Activated naive CD4-positive, alpha-beta T cell (primary cell): ENCODE measurements at places on chromosomes 6 and 20.

DNA sequence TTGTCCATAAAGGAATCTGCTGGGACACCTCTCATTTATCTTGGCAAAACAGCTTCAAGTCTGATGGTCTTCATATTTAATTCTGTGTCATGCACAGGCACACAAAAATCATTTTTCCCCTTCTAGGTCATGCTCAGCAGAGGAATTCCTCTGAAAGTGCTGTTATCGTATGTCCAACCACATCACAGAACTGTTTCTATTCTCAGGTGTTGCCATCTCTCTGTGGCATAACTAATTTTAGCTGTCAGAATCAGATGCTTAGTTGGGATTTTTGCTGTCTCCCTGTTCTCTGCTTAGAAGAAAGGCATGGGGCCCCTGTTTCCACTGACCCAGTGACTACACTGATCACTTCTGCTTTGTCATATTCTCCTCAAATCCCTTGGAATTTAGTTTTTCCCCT lies 608.0 kb upstream of the EPHA7 start:
- no peak for DNase-seq

DNA sequence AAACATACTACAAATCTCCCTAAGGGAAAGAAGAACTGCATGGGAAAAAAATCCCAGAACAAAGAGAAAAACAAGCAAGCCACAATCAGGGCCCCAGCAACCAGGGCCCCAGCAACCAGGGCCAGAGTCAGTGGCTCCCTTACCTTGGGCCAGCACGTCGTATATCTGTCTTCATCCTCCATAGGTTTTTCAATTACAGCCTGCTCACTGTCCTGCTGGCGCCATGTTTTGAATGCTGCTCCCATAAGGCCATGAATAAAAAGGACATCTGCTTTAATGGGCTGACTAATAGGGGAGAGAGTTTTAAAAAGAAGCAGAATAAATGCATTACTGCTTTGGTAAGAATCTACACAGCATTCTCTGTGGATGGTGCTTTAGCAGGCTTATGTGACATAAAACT lies 49.2 kb downstream of the SERAC1 start:
- no peak for DNase-seq

DNA sequence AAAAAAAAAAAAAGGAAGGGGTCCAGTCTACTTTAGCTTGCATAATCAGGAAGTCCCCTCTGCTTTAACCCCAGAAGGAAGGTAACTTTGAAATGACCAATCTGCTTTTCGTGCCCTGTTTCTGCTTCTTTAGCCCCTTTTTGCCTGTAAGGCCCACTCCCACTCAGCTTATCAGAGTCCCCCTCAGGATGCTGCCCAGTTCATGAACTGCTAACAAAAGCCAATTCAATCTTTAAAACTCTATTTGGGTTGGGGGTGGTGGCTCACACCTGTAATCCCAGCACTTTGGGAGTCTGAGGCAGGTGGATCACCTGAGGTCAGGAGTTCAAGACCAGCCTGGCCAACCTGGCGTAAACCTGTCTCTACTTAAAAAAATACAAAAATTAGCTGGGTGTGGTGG lies 12.3 kb downstream of the GHRH start:
- DNase-seq = no peak

- no peak for DNase-seq
These were observed 358.3 kb upstream of the SULF2 start for GRCh38 chr20:48143435-48144081.

DNA sequence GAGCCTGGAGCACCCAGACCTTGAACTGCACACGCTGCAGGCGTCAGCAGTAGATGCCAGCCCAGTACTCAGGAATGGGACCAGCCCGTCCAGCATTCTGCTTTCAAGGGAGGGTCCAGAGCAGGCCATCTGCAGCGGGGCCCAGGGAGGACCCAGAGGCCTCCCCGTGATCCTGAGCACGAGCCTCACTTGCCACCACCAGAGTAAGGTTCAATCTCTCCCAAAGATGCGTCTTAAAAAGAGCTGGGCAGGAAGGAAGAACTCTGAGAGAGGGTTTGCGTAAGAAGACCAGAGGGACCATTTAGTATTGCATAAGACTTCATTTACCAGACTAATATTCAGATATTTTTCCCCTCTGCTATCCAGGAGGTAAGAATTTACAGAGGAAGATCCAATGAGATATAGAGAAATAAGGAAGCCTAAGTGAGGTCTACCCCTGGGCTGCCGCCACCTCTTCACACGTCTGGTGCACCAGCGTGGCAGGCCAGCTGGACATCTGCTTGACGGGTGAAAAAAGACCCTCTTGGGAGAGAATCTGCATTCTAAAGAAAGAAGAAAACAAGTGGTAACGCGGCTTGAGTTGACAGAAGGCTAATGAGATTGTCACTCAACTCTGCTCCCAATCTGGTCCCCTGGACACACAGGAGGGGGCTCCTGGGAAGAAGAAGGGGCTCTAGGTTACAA lies 107.3 kb downstream of the PRND start:
- no peak for DNase-seq

- DNase-seq = no peak
These were observed 431.0 kb upstream of the IRAK1BP1 start for GRCh38 chr6:78436335-78436734.

GRCh38 chr6:111610548-111611172 lies 5.0 kb upstream of the TRAF3IP2 start:
- DNase-seq = no peak

- DNase-seq = no peak
These were observed 236.5 kb downstream of the HACE1 start for GRCh38 chr6:104623052-104623690.

- DNase-seq = no peak
These were observed 31.4 kb downstream of the GHRH start for GRCh38 chr20:37230200-37230599.

- DNase-seq = no peak
These were observed 5.9 kb downstream of the NUDT3 start for GRCh38 chr6:34386316-34387137.

DNA sequence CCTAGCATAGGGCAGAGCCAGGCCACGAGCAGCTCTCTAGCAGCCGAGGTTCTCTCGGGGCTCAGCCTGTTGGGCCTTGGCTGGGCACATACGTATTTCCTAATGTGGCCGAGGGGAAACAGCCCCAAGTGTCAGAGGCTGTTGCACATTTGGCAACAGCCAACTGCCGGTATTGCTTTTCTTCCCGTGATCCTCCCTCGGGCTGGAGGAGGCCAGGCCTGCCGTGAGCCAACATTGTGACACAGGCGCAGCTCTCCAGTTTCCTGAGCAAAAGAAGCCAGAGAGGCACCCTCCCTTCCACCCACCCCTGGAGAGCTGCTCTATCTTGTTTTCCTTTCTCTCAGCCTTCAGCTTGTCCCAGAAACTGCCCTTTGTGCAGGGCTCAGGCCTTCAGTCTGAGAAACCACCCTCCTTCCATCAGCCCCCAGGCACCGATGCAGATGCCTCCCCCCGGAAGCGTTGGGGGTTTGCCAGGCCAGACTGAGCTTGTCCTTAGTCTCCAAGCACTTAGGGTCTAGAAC lies 5.1 kb upstream of the BPI start:
- no peak for DNase-seq

DNA sequence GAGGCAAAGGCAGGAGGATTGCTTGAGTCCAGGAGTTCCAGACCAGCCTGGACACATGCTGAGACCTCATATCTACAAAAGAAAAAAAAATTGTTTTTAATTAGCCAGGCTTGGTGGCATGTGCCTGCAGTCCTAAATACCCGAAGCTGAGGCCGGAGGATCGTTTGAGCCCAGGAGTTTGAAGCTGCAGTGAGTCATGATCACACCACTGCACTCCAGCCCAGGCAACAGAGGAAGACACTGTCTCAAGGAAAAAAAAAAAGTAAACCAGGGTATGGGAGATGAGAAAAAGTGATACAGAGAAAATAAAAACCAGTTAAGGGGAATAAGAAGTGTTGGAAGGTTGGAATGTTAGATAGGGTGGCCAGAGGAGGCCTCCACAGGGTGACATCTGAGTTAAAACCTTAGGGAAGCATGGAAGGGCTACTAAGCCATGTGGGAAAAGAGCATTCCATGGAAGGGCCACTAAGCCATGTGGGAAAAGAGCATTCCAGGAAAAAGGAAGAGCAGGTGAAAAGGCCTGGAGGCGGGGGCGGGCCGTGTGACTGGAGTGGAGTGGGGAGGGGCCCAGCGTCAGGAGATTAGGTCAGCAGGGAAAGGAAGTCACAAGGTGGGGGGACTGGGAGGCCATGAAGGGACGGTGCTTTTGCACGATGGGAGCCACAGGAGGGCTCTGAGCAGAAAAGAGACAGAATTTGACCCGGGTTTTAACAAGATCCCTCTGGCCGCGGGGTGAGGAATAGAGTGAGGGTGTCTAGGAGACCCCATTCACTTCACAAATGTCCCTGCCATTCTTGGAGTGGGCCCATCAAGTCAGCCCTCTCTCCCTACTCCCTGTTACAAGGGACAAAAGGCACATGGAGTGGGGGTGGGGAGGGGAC lies 18.3 kb downstream of the CPNE5 start:
- no peak for DNase-seq

GRCh38 chr20:1083431-1084080 lies 34.8 kb upstream of the PSMF1 start:
- DNase-seq = no peak

GRCh38 chr6:150857062-150857944 lies 8.2 kb upstream of the MTHFD1L start:
- DNase-seq = no peak

GRCh38 chr20:32325706-32326503 lies 32.2 kb upstream of the ASXL1 start:
- no peak for DNase-seq

- DNase-seq = no peak
These were observed 107.2 kb downstream of the ASXL1 start for GRCh38 chr20:32465092-32465900.

- no peak for DNase-seq
These were observed 21.9 kb upstream of the IPCEF1 start for GRCh38 chr6:154378518-154378917.

DNA sequence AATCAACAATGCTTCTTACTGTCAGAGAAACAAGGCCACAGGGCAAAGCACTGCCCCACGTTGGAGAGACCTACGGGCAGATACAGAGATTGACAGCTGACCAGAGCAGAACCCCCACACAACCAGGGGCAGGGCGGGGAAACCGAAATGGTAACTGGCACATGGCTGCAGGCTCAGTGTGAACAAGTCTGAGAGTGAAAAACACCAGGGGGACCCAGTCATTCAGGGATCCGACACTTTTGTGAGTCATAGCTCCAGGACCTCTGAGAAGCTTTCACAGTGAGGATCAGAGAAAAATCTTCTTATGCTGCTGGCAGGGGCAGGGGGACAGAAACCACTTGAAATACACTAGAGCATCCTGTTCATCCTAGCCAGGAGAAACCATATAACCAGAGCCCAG lies 254.2 kb downstream of the C6orf118 start:
- DNase-seq = no peak

- no peak for DNase-seq
These were observed at the start of gene STK35 for GRCh38 chr20:2101057-2101864. TSS of gene STK35 (plus strand) at chr20:2101827. CDS start at chr20:2101882, 55 bp downstream.

- DNase-seq = no peak
These were observed 55.2 kb downstream of the TGM2 start for GRCh38 chr20:38109591-38110524.

DNA sequence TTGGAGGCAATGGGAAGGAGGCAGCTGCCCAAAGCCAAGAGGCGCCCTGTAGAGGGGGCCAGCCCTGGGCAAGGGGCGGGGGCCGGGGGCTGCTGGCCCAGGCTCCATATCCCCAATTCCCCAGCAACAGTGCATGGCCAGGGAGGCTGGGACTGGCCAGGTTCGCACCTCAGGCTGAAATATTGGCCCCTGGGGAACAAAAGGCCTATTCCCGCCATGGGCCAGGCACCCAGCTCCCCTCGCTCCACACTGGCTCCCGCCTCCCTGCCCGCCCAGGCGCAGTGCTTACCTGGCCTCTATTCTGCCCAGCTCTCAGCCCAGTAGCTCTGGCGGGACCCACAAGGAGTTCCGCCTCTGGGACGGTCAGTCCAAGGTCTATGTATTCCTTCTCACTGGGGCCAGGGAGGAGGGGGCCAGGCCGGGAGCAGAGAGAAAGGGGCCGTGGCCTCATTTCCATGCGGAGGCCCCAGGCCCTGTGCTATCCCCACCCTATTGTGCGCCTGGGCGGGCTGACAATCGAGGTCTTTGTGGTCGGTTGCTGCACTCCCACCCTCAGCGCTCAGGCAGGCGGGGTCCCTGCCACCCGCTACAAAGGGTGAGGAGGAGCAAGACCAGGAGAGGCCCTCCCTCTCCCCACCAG lies 42.3 kb downstream of the YTHDF1 start:
- no peak for DNase-seq

GRCh38 chr6:35391240-35391968 lies 49.0 kb downstream of the PPARD start:
- no peak for DNase-seq

GRCh38 chr20:19830211-19830785 lies 72.2 kb downstream of the RIN2 start:
- DNase-seq = no peak

DNA sequence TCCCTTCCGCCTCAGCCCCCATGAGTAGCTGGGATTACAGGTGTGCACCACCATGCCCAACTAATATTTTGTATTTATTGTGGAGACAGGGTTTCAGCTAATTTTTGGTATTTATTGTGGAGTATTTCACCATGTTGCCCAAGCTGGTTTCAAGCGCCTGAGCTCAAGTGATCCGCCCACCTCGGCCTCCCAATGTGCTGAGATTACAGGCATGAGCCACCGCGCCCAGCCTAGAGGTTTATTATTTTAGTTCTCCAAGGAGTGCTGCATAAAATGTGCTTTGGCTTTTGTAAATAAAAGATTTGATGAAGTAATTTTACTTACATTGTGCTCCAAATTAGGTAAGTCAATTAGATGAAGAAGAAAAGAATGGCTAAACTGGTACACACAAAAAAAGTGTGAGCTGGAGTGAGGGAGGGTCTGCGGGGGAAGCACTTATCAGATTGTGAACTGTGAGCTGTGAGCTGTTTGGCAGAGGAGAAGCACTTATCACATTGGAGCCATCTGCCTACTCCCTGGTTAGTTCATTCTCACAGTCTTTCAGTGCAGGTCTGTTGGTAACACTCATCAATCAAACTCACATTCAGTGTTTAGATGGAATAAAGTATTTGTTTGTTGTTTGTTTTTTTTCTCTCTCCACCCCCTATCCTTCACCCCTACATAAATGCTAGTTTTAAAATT lies 398.0 kb downstream of the EPHA7 start:
- no peak for DNase-seq

GRCh38 chr20:45470262-45470931 lies 844 bp downstream of the WFDC2 start:
- DNase-seq = no peak

DNA sequence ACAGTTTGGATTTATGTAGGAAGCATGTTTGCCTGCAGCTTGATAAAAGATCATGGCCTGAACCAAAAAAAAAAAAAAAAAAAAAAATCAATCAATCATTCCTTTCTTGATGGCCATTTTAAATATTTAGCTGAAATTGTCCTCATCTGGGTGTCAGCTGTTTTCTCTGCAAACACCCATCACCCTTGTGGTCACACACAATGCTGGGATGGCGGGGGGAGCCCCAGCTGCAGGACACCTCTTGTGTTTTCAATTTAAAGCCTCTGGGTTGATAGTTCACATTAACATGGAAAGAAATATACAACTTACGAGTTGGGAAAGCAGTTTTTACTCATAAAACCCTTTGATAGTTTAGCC lies 160.4 kb downstream of the ZFP64 start:
- DNase-seq = no peak

- DNase-seq = no peak
These were observed 44.5 kb downstream of the MYLIP start for GRCh38 chr6:16173167-16173940.
